Neural crest cell (in vitro differentiated cells): ENCODE measurements at places on chromosomes 6 and 20.

- DNase-seq: no peak
These were observed 429.6 kb upstream of the PLCB4 start for GRCh38 chr20:8639112-8639778.

DNA sequence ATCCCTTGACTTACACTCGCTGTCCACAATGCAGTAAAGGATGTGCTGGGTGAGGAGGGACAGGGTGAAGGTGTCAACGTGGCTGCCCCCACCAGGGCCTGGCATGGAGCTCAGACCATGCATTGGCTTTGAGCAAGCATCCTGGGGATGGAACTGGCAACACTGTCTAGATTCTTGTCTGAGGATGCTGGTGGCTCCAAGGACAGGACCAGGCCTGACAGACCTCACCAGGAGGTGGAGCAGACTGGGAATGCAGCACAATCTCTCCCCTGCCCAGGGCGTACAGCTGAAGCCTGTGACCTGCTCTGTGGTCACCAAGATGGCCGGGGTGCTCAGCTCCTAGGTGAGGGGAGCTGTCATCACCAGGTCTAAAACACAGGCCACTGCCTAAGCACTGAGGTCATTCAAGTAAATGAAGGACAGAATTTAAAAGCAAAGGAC is 50.9 kb downstream of the MYH7B start:
- DNase-seq: no peak

GRCh38 chr6:98136333-98136732 is 698.0 kb upstream of the POU3F2 start:
- no peak for DNase-seq

GRCh38 chr20:59123011-59123677 is 40.5 kb upstream of the ZNF831 start:
- no peak for DNase-seq

DNA sequence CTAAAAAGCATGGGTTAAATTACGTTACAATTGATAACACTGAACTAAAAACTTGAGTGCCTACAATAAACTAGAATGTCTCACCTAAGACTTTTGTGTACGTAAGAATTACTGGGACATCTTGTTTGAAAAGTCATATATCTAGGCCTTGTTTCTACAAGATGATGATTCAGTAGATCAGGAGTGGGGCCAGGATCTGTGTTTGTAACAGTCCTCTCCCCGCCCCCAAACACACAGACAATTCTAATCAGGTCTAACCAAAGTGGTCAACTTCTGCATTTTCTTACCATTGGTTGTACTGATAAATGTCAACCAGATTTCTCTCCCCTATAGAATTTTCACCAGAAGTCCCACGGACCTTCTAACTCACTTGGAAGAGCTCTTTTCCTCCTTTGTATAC is 56.9 kb downstream of the RAMACL start:
- no peak for DNase-seq

DNA sequence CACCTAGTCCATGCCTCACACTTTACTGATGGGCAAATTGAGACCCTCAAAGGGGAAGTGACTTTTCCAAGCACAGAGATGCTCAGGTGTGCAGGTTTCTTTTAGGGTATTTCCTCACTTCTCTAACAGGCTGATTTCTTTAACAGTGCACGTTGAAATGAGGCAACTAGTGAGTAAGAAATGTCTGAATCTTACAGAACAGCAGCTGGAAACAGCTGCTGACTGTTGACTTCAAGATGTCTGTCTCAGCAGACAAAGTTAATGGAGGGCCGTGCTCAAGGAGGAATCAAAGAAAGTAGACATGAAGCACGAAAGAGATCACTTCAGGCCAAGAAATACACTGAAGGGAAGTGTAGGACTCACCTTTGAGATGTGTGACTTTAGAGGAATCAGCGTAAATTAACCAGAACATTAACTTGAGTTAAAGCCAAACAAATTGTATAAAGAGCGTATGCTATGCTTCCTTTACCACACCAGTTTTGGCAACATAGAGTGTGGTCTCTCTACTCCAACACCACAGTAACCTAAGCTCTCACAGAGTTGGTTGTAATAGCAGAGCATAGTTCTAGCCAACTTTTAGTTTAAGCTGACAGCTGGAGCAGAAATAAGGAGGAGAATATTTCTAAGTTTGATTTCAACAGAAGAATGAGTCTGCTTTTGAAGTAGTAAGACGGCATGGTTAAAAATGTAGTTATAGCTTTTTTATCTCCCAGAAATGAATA is 60.9 kb downstream of the SAMD3 start:
- no peak for DNase-seq
